Esophagus squamous epithelium (tissue), 5 donors: ENCODE measurements at places on chromosomes 16 and 17.

- no peak for DNase-seq
Measured at GRCh38 chr17:15654886-15655561, 29.1 kb downstream of the TRIM16 start.

DNA sequence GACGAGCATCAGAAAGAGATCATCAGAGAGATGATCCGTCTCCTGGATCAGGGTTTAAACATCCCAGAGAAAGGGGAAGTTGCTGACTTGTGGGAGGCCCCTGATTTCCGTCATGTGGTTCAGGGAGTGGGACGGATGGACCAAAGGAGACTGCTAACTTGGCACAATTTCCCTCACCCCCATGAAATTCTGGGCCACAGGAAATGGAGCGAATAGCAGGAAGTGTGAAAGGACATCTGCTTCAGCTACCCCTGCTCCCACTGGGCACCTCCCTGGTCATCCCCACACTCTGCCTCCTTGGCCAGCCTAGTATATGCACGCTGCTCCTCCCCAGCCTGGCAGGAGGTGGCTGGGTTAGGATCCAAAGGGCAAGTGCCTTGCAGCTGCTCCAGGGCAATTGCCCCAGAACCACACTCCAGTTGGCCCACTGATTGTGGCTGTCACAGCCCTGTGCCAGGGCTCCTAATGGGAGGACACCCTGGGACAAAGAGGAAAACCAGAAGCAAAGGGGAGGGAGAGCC is 1.3 kb downstream of the ARRB2 start:
- no peak for DNase-seq

- DNase-seq = no peak
Measured at GRCh38 chr17:19812407-19812806, 55.3 kb downstream of the ULK2 start.

- DNase-seq = no peak
Measured at GRCh38 chr17:28549236-28550132, 2.9 kb downstream of the UNC119 start.

- no peak for DNase-seq
Measured at GRCh38 chr16:69566981-69567680, 1.4 kb downstream of the NFAT5 start.

DNA sequence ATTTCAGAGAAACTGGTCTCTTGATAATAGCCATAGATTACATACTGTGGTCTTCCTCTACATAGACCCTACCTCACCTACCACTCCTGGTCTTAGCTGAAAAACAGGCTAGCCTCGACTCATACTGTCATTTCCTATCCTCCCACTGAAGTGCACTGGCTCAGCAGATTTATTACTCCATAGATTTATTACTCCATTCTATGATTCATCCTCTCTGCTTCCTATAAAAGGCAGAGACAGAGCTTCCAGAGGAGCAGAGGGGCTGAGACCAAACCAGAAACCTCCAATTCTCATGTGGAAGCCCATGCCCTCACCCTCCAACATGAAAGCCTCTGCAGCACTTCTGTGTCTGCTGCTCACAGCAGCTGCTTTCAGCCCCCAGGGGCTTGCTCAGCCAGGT is at the start of gene CCL7:
TSS of gene CCL7 (plus strand) at position 253 of the 400 bp plus-strand sequence. CDS start at position 323, 70 bp downstream.
- no peak for DNase-seq

- no peak for DNase-seq
Measured at GRCh38 chr17:47644324-47644723, 5.4 kb upstream of the KPNB1 start.

DNA sequence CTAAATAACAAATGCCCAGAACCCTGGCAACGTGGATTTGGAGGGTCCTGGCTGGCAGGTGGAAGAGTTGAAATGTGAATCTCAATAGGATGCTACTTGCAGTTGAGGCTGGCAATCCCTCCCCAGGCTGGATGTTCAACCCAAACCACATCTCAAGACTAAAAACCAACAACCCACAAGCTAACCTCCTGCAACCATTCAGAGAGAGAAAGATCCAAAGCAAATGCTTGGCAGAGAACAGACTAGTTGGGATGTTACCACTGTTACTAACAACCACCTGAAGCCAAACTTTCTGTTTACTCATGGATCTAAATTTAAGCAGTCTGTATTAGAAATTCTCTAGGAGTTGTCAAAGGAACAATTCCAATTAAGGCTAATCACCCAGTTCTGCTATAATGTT is 27.9 kb downstream of the SMG6 start:
- no peak for DNase-seq

- no peak for DNase-seq
Measured at GRCh38 chr17:71023249-71024030, 854.1 kb downstream of the KCNJ2 start.

- no peak for DNase-seq
Measured at GRCh38 chr17:28078341-28079229, 36.1 kb downstream of the NLK start.

- DNase-seq = no peak
Measured at GRCh38 chr17:27569884-27570577, 61.0 kb upstream of the LGALS9 start.

- DNase-seq = no peak
Measured at GRCh38 chr16:19239511-19240155, 45.9 kb upstream of the CLEC19A start.

GRCh38 chr17:15121426-15121825 is 143.7 kb downstream of the PMP22 start:
- DNase-seq = no peak

DNA sequence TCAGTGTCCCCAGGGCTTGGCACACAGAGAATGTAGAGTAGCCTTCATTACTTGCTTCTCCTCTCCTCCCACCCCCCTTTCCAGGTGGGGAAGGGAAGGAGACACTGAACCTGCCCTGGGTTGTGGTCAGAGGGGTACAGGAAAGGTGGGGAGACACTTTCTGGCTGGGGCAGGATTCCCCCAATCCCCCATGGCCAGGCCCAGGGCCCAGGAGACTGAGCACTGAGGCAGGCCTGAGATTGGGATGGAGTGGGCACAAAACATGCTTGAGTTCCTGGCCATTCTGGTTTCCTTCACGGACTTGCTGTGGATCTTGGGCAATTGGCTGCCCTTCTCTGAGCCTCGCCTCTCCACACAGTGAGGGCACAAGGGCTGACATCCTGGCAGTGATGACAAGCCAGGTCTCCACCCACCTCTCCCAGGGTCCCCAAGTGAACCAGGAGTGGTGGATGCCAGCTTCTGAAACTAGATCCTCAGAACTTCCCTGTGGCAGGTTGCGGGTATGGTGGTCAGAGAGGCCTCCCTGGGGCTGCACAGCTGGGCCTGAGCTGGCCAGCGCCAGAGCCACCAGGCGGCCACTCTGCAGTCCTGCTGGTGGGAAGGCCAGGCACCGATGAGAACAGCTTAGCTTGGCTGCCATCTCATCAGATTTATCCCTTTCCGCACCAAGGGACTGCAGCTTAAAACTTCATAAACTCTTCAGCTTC is 9.3 kb downstream of the ZNF629 start:
- no peak for DNase-seq

GRCh38 chr17:36545077-36545464 is 352 bp downstream of the GGNBP2 start:
- DNase-seq = peak; percentile 65

DNA sequence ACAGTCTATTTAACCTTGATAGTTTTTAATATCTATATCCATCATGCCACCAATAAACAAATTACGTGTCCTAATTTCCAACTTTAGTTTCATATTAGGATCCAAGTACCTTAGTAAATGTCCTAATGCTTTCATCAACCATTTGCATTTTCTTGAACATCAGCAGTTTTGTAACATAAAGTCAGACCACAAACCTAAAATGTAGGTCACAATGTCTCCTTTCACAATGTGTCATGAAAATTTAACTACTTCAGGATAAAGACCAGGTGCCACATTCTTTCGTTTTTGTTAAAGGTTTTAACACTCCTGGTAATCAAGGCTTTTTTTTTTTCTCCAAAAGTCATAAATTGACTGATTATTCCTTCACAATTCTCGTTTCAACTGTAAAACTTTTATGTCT is 310.7 kb upstream of the PMFBP1 start:
- no peak for DNase-seq

DNA sequence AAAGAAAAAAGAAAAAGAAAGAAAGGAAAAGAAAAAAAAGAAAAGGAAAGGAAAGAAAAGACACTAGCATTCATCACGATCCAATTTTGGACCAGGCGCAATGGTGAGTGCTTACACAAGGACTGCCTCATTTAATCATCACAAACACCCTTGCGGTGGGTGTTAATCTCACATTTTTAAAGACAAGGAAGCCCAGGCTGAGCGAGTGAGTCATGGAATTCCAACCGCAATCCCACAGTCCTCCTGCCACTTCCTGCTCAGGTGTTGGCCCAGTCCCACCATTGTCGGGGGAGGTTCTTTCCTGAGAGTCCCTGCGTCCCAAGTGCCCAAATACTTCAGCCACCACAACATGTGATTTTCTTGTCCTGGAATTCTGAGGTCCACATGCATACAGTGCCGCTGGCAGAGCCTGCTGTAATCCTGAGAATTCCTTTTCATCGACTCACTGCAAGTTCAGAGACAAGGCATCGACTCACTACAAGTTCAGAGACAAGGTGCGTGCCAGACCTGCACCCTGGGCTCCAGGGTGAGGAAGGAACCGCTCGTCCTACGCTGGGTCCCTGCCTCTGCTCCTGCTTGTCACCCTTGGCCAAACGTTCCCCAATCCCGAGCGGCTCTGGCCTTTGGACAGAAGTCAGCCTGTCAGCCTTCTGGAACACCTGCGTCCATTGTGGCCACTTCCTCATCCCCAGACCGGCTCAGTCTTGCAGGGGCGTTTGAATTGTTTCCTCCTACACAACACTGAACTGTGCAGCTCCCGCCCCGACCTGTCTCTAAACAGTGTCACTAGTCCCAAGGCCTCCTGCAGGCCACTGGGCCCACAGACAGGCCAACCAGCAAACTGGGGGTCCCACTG is 5.8 kb downstream of the ZG16B start:
- no peak for DNase-seq

DNA sequence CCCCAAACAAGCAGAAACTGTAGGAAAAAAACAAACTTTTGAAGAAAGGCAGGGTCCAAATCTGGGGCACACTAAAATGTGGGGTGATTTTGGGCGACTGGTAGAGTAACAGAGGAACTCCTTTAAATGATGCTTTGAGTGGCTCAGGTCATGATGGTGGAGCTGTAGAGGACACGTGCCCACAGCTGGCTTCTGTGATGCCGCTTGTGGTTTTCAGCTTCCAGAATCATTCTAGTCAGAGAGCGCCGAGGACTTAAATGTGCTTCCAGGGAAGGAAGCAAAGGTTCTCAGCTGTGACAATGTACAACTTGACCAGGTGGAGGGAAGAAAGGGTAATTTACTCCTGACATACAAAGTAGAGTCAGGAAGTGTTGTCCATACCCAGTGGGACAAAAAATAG is 162.4 kb downstream of the LGALS9B start:
- no peak for DNase-seq

- DNase-seq = no peak
Measured at GRCh38 chr16:88130681-88131080, 179.4 kb downstream of the BANP start.

DNA sequence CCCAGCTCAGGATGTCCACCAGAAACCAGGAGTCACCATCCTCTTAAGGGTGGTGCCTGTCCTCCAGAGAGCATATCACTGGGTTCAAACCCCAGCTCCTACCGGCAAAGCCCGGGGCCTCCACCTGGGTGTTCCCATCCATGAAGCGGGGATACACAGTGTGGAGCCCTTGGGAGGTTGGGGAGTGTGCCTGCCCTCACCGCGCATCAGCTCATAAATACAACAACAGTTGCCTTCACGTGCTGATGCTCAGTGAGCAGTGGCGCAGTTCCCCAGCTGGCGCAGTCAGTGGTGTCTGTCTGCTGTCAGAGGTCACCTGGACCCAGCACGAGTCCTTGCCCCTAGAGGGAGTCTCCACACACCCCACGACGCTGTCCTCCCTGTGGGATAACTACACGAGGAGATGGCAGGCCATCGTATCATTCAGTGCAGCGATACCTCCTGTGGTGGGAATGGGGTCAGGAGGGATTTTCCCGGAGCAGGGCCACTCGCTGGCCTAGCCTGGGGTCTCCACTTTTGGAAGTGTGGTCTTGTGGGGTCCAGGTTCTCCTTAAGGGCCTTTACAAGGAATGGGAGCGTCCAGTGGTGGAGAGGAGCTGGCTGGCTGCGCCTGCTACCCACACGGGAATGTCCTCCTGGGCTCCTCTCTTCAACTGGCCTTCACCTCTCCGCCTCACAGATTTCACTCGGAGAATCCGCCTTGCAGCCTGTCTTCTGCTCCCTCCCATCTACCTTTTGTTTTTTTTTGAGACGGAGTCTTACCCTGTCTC is 2.3 kb upstream of the ELOB start:
- DNase-seq = no peak

DNA sequence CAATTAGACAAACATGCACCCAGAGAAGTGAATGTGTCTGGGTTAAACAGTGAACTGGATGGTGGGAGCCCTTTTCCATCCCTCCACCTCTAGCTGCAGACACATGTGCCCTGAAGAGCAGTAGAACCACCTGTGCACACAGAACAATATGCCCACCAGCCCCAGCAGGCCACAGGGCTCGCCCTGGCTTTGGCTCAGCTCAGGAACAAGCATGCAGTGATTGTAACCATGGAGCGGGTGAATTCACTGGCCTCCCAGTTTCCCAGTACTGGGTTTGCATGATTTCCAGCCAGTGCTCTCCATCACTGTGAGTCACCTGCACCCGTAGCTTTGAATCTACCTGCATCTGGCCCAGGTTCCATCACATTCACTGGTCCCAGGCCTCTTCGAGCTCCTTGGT is 5.2 kb downstream of the GPR179 start:
- no peak for DNase-seq

GRCh38 chr17:37519251-37519985 is 29.7 kb downstream of the DUSP14 start:
- DNase-seq = no peak

DNA sequence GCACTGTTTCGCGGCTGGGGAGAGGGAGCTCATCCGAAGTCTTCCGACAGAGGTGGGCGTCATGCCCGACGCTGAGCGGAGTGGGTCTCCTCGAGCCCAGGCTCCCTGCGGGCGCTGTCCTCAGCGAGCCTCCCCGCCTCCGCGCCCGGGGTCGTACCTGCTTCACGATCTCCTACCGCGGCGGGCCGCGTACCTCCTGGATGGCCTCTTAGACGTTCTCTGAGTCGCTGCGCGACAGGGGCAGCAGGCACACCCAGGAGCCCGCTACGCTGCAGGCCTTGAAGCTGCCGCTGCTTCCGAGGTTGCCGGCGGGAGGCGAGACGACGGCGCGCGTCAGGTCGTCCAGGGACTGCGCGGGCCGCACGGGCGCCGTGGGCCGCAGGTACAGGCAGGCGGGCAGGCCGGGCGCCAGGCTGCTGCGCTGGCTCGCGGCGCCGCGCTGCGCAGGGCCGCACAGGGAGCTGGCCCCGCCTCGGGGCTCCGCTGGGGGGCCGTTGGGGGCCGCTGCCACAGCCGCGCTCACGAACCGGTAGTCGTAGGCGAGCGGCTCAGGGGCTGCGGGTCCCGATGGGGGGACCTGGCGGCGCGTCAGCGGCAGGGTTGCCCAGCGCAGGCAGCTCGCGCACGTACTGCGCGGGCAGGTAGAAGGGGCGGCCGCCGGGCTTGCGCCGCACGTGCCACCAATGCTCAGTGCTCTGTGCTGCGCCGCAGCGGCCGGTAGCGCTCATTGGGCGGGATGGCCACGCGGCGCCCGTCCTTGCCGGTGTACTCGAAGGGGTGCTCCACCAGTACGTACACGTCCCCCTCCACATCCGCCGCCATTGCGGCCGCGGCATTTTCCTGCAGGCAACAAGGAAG is 116.4 kb upstream of the SMURF2 start:
- no peak for DNase-seq

- DNase-seq = no peak
Measured at GRCh38 chr16:30009990-30010843, 610 bp downstream of the DOC2A start.

GRCh38 chr17:7687908-7688807 is at the start of gene WRAP53:
TSS of gene WRAP53 (plus strand) at chr17:7688477. CDS start at chr17:7688649, 172 bp downstream.
- DNase-seq = peak; percentile 80

- no peak for DNase-seq
Measured at GRCh38 chr16:56896244-56896643, 31.2 kb downstream of the SLC12A3 start.
